Activated effector memory CD4-positive, alpha-beta T cell treated with Interleukin-2 at 50 U/mL for 16 hours (primary cell): ENCODE measurements at places on chromosomes 5 and 9.

DNA sequence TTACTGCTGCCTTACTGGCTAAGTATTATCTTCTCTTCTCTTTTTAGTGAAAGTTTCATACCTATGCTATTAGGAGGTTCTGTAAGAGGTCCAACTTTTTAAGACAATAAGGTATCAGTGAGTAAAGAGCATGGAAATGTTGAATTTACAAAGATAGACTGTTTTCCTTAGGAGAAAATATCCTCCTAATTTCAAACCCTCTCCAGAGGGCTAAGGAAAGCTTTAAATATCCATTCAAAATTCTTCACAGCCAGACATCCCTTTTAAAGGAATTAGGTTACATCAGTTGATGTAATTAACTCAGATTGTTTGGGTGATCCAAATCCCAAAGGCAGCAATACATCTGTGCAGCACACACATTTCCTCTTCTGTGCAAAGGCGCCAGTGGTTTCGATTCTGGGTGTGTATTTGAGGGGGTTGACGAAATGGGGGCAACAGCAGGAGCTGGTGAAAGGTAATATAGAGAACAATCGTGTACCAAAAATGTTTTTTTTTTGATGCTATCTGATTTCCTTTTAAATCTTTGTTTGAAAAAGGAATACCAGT lies 273.8 kb upstream of the RPS23 start:
- DNase-seq, result no peak

DNA sequence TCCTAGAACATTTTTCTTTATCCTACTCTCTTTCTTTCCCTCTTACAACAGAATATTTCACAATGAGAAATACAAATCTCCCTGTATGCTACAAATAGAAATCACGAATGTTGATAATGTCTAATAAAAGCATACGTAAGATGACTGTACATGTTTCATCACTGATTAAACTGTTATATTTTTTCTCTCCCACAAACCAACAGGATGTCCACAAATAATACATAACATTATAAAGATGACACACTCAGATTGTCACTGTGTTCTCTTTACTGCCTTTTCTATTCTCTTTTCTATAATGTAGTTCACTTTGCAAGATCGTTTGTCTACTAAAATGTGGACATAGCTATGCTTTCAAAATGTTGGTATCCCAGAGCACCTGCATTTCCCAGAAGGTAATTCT lies 90.7 kb upstream of the PARP8 start:
- no peak for DNase-seq

DNA sequence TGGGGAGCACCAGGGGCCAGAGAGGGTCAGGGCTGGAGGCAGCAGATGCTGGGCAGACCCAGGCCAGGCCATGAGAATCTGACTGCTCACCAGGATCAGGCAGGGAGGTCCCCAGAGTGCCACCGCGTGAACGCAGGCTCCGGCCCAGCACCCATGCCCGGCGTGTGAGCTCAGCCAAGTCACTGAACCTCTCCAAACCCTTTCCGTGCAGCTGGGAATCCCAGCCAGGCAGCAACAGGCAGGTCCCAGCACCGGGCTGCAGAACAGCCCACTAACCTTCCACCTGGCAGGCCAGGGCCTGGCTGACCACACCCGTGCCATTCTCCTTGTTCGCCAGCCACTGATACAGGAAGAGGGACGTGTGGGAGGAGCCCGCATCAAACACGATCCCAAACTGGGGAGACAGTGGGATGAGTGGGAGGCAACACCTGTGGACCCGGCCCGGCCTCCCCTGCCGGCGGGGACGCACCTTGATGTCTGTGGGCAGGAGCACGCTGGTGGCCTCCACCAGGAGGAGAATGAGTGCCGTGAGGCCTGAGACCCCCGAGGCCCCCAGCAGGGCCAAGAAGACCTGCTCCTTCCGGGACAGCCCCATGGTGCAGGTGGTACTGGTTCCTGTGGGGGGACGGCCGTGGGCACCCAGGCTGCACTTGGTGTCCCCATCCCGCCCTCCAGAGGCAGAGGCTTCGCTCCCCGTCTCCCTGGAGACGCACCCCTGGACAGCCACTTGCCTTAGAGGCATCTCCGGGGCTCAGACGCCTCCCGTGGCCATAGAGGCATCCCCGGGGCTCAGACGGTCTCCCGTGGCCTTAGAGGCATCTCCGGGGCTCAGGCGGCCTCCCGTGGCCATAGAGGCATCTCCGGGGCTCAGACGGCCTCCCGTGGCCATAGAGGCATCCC lies 3.2 kb downstream of the ENTPD8 start:
- no peak for DNase-seq

GRCh38 chr5:86880785-86881492 lies 263.2 kb downstream of the COX7C start:
- peak; percentile 13 for DNase-seq

DNA sequence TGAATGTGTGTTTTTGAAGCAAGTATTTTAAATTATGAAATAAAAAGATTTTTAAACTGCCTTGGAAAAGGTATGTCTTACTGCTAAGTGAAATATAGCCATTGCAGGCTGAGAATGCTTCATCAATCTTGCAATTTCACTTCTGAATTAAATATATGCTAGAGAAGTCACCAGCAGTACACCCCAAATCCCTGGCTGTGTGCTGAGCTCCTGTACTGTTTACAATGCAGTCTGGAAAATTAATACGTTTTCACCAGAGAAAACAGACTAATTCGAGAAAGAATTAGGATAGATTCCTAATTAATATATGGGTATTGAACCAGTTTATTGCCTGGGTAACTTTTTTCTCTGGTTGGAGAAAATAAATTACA lies 3.2 kb downstream of the PRDM6 start:
- no peak for DNase-seq

DNA sequence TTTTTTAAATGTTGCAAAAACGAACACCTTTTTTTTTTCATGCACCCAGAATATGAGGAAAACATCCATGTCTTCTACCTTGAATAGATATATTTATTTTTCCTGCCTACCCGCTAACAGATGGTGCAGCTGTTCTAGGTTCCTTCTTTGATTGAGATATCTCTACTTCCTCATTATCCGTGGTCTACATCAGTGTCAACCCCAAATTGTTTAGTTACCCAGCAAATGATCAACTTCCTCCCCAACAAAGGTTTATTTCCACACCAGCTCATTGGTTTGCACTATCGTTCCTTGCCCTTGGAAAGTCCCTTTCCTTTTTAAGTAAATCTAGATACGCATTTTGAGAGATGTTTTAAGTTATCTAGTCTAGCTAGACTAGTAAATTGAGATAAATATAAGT lies 166.4 kb downstream of the PRR16 start:
- DNase-seq, result no peak

- DNase-seq, result peak; percentile 14
Measured at GRCh38 chr9:79583952-79584654, 12.3 kb downstream of the TLE4 start.
